T-cell (primary cell): ENCODE measurements at places on chromosomes 6 and 20.
A peak's percentile ranks its signal among the peaks of the same experiment; 100 is the strongest.

- no peaks in the 10 kb centered on the region for H3K36me3 ChIP-seq
- peak overlapping the region; percentile 67 for H3K4me3 ChIP-seq
- H3K27me3 ChIP-seq: no peaks in the 10 kb centered on the region
- DNase-seq: no peak
- H3K4me1 ChIP-seq: peaks cover 58% of the 10 kb centered on the region
Observed at GRCh38 chr6:33424855-33425667, 5.2 kb downstream of the SYNGAP1 start.

- no peaks in the 10 kb centered on the region for H3K4me1 ChIP-seq
- H3K27me3 ChIP-seq: no peaks in the 10 kb centered on the region
- no peak for DNase-seq
Observed at GRCh38 chr20:18926965-18927364, 113.4 kb downstream of the SCP2D1 start.

GRCh38 chr6:125516644-125517043, 214.9 kb upstream of the HDDC2 start:
- H3K27ac ChIP-seq: no peak overlapping the region
- no peaks in the 10 kb centered on the region for H3K27me3 ChIP-seq
- no peaks in the 10 kb centered on the region for H3K36me3 ChIP-seq
- H3K4me1 ChIP-seq: no peaks in the 10 kb centered on the region
- no peak overlapping the region for H3K4me3 ChIP-seq

DNA sequence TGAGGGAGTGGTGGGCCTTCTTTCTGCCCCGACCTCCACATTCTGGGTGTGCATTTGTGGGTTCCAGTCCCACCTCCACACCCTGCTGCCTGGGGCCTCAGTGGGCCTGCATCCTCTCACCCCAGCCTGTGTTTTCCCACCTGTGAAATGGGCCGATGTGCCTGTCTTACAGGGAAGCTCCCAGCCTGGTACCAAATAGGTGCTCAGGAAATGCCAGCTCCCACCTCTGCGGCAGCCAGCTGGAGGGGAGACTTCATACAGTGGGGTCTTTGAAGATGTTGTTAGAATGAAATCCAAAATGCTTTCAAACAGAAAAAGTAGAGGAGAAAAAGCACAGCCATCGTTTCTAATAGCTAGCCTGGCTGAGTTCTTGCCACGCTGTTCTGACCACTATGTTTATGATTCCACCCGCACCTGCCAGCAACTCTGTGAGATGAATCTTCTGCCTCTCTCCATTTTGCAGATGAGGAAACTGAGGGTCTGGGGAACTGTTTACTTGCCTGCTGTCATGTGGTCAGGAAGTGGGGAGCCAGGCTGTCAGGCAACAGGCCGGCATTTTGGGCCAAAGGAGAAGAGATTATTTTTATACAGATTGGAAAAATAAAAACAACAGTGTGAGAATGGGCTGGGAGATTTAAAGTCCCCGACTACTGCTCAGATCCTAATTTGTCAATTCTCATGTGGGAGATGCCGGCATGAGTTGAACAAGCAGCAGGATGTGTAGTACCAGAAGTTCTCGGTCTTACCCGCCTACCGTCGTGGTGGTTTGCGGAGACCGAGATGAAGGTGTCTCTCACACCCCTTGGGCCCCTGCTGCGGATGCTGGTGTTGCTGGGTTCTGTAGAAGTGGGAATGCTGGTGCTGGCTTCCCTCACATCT, 4.6 kb downstream of the TMEM181 start:
- peaks cover 18% of the 10 kb centered on the region for H3K4me1 ChIP-seq
- no peaks in the 10 kb centered on the region for H3K27me3 ChIP-seq
- peak overlapping the region; percentile 25 for H3K4me3 ChIP-seq
- DNase-seq: peak; percentile 20
- H3K36me3 ChIP-seq: peaks cover 5% of the 10 kb centered on the region
- H3K27ac ChIP-seq: peak overlapping the region; percentile 69

GRCh38 chr6:160329188-160329587, 19.0 kb upstream of the SLC22A3 start:
- no peaks in the 10 kb centered on the region for H3K4me1 ChIP-seq
- no peak overlapping the region for H3K27ac ChIP-seq
- H3K27me3 ChIP-seq: peaks cover 12% of the 10 kb centered on the region
- DNase-seq: no peak
- no peak overlapping the region for H3K4me3 ChIP-seq
- no peaks in the 10 kb centered on the region for H3K36me3 ChIP-seq

DNA sequence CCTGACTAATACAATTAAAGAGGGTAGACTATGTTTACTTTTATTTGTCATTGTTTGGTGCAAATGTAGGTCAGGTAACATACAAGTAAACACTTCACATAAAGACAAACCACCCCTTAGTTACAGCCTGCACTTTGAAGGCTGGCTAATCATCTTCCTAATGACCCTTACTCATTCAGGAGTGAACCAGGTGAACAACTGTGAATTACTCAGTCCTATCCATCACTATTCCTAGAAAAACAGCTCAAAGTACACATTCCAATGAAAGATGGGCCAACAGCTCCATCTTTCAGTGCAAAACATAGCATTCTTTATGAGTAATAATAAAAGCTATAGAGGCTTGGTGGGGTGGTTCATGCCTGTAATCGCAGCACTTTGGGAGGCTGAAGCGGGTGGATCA, 78.2 kb downstream of the FRK start:
- H3K27me3 ChIP-seq: no peaks in the 10 kb centered on the region
- no peak overlapping the region for H3K4me3 ChIP-seq
- H3K36me3 ChIP-seq: no peaks in the 10 kb centered on the region
- H3K4me1 ChIP-seq: no peaks in the 10 kb centered on the region
- no peak for DNase-seq

GRCh38 chr6:2430612-2431011, 185.2 kb upstream of the GMDS start:
- no peaks in the 10 kb centered on the region for H3K4me1 ChIP-seq
- H3K4me3 ChIP-seq: no peak overlapping the region
- no peak for DNase-seq
- no peak overlapping the region for H3K27ac ChIP-seq
- H3K27me3 ChIP-seq: no peaks in the 10 kb centered on the region

- no peaks in the 10 kb centered on the region for H3K36me3 ChIP-seq
- no peaks in the 10 kb centered on the region for H3K27me3 ChIP-seq
- no peaks in the 10 kb centered on the region for H3K4me1 ChIP-seq
- H3K4me3 ChIP-seq: no peak overlapping the region
- no peak overlapping the region for H3K27ac ChIP-seq
- DNase-seq: no peak
Observed at GRCh38 chr6:73047801-73048200, 177.5 kb downstream of the KHDC1L start.

DNA sequence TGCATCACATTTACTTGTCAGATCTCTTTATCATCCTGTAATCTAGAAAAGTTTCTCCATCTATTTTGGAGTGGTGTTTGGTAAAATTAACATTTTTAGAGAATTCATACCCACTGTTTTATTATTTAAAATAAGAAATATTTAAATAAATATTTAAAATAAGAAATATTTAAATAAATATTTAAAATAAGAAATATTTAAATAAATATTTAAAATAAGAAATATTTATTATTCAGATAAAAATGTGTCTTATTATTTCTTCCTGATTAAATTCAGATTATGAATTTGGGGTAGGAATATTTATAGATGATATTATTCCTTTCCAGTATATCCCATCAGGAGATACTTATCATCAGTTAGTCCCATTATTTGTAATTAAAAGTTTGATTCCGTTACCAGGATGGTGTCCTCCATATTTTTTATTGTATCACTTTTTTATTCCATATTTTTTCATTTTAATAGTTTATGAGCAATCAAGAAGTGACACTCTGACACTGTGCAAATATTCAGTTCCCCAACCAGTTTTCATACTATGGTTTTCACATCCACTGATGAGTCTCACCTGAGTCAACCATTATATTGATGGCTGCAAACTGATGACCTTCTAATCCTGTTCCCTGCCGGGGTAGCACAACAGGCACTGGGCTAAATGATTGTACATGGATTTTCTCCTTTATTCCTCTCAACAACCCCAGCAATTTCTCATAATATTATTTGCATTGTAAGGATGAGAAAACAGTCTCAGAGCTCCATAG, 1023.0 kb downstream of the KIF16B start:
- H3K4me3 ChIP-seq: no peak overlapping the region
- DNase-seq: no peak
- H3K4me1 ChIP-seq: no peaks in the 10 kb centered on the region
- H3K27me3 ChIP-seq: no peaks in the 10 kb centered on the region

DNA sequence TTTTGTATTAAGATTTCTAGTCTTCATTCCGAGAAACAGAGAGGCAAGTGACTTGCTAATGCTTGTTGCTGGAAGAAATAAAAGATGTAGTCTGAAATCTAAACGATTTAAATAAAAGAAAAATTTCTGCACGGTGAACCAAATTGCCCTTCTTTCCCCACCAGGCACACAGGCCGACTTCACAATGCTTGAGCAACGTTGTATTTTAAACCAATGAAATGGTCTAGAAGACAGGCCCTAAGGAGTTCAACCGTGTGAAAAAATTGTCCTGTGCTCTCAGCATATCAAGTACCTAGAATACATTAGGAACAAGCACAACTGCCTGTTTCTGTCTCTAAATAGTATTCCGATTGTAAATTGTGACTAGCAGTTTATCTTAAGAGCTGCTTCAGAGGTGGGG, 308.8 kb upstream of the SOX4 start:
- no peaks in the 10 kb centered on the region for H3K27me3 ChIP-seq
- DNase-seq: no peak
- no peak overlapping the region for H3K4me3 ChIP-seq
- no peaks in the 10 kb centered on the region for H3K4me1 ChIP-seq
- H3K36me3 ChIP-seq: no peaks in the 10 kb centered on the region
- no peak overlapping the region for H3K27ac ChIP-seq

DNA sequence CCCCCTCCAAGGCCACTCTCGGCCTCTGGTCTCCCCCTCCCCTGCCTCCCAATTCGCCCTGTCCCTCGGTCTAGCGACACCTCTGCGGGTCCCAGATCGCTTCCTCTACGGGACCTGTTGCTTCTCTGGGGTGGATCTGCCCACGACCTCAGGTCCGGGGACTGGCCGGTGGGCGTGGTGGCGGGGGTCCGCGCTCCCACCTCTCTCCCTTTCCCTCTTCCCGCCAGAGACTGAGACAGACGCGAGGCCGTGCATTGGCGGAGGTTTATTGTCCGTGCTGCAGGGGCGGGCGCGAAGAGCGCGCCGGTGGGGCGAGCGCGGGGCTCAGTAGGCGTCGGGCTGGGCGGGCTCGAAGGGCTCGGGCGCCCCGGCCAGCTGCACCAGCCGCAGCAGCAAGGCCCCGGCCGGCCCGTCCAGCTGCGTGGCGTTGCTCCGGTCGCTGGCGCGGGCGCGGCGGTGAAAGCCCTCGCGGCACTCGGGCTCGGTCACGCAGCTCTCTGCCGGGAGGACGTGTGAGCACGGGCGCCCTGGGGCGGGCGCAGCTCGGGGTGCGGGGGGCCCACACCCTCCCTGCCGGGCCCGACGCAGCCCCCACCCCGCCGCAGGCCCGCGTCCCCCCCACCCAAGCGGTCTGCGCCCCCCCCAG, 2.1 kb downstream of the AVP start:
- no peaks in the 10 kb centered on the region for H3K36me3 ChIP-seq
- H3K27ac ChIP-seq: no peak overlapping the region
- no peaks in the 10 kb centered on the region for H3K27me3 ChIP-seq
- no peak for DNase-seq

DNA sequence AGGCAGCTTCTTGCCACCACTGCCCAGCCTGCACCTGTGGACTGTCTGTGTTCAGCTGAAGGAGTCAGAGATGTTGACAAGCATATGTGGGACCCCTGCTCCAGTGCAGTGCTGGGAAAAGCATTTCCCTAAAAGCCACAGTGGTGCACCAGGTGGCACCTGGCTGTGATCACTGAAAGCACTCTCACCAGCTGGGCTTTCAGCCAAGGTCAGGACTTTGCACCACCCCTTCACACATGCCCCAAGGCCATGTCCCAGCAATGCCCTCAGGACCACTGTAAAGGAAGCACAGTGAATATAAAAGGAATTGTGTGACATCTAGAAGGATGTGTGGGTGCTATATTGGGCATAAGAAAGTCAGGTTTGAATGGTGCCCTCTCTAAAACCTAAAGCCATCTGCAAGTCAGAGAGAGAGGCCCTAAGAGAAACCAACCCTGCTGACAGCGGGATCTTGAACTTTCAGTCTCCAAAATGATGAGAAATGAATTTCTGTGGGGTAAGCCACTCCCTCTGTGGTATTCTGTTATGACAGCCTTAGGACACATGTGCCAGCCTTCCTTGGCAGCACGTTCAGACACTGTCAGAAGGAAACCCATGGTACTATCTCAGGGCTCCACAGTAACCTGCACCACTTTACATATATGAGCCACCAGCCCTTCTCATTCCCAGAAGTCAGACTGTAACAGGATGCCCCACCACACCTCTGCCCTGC, 30.7 kb downstream of the CBLN4 start:
- no peaks in the 10 kb centered on the region for H3K4me1 ChIP-seq
- no peaks in the 10 kb centered on the region for H3K27me3 ChIP-seq
- H3K27ac ChIP-seq: no peak overlapping the region

GRCh38 chr6:125558241-125558843, 191.1 kb upstream of the HEY2 start:
- DNase-seq: no peak
- H3K27ac ChIP-seq: no peak overlapping the region
- H3K36me3 ChIP-seq: no peaks in the 10 kb centered on the region
- H3K4me1 ChIP-seq: no peaks in the 10 kb centered on the region

- no peaks in the 10 kb centered on the region for H3K27me3 ChIP-seq
- no peaks in the 10 kb centered on the region for H3K36me3 ChIP-seq
- no peak for DNase-seq
- H3K4me3 ChIP-seq: no peak overlapping the region
- peaks cover 30% of the 10 kb centered on the region for H3K4me1 ChIP-seq
Observed at GRCh38 chr6:22149501-22150367, 147.1 kb downstream of the PRL start.

GRCh38 chr20:37311710-37312355, 22.4 kb downstream of the MANBAL start:
- no peak for DNase-seq
- no peak overlapping the region for H3K27ac ChIP-seq
- no peaks in the 10 kb centered on the region for H3K27me3 ChIP-seq
- H3K4me3 ChIP-seq: no peak overlapping the region

GRCh38 chr20:42974347-42974746, 215.4 kb downstream of the PTPRT start:
- H3K27me3 ChIP-seq: no peaks in the 10 kb centered on the region
- DNase-seq: no peak
- no peak overlapping the region for H3K27ac ChIP-seq
- H3K4me1 ChIP-seq: no peaks in the 10 kb centered on the region
- H3K36me3 ChIP-seq: no peaks in the 10 kb centered on the region
- H3K4me3 ChIP-seq: no peak overlapping the region
